Lung (tissue), 17 donors: ENCODE measurements at places on chromosomes 2 and 18.

DNA sequence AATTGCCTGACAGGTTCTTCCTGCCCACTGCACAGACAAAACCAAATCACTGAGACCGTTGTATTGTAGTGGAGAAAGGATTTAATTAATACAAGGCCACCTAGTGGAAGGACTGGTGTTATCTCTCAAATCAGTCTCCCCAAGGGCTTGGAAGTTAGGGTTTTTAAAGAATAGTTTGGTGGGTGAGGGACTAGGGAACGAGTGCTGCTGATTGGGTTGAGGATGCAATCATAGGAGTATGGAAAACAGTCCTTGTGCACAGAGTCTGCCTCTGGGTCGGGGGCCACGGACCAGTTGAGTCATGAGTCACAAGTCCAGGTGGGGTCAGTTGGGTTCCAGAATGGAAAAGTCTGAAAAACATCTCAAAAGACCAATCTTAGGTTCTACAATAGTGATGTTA lies 89.1 kb downstream of the B3GNT2 start:
- no peak for DNase-seq

- no peak for DNase-seq
These were observed 125.1 kb upstream of the CDH19 start for GRCh38 chr18:66728951-66729350.

DNA sequence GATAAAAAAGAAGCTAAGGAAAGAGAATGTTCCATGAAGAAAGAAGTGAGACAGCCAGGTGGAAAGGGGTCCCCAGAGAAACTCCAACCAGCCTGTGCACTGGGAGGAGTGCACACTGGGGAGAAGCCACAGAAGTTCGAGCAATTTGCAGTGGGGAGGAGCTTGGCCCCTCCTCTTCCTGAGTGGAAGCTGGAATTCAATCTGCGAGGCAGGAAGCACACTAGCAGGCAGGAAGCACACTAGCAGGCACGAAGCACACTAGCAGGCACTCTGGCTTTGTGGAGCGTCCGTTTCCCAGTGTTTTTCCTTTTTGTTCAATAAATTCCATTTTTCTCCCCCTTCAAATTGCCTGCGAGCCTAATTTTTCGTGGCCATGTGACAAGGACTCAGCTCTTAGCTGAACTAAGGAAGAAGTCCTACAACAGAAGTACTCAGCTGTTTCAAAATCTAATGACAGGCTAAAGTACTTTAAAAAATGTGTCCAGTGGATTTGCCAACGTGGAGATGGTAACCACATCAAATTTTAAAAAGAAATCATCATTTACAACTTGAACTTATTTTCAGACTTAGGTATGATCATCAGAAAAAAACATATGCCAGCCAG lies 21.4 kb upstream of the SPIRE1 start:
- DNase-seq: peak; percentile 22

- no peak for DNase-seq
These were observed 327.6 kb upstream of the MMADHC start for GRCh38 chr2:149915151-149915550.

- no peak for DNase-seq
These were observed 24.7 kb upstream of the FAM124B start for GRCh38 chr2:224426656-224427055.
